SK-N-DZ (cell line): ENCODE measurements at places on chromosomes 16 and 17.

DNA sequence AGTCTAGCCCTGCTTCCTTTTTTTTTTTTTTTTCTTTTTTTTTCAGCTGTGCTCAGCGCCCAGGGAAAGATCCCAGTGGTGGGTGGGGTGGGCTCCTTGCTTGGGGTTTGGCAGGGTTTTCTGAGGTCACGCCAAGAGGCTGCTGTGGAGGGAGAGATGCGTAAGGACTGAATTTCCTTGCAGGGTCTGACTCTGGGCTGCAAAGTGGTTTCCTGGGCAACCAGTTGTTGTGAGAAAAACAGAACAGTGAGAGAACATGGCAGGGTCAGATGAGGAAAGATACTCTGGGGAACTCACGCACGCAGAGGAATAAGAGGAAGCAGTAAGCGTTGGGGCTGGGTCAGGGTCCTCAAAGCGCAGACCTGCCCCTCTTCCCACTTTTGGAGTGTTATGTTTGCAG is 119.5 kb downstream of the IRF8 start:
- DNase-seq = no peak

DNA sequence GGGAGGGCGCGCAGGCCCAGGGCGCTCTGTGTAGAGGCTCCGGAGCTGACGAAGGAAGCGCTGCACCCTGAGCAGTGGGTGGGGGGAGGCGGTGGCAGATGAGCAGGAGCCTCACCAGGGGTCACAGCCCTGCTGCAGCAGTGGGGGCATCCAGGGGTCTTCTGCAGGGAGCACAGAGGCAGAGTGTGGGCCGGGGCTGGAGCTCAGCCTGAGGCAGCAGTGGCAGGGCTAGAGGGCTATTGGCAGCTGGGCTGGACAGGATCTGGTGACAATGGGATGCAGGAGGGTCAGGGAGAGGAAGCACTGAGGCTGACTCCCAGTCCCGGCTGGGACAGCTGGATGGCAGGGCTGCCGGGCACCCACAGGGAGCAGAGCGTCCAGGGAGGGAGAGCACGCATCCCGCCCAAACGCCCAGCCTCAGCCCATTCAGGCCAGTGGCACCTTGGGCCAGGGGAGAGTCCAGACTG is 21.0 kb downstream of the KDM8 start:
- DNase-seq = no peak

DNA sequence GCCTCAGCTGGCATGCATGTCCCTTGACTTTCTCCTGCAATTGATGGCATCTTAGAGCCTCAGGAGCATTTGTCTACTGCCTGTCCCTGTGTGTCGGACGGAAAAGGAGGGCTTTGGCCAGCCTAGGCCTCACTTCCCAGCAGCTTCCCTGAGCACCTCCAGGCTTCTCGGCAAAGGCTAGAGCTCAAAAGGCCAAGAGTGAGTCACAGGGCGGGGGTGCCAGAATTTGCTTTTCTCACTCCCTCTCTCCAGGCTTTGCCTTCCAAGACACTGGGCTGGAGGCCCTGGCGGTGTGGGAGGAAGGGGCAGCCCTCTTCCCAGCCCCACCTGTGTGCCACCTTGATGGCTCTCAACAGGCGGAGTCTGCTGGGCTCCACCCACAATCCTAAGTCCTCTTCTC is 107.3 kb upstream of the MAF start:
- no peak for DNase-seq

GRCh38 chr16:12210258-12210880 is 233.8 kb downstream of the SNX29 start:
- DNase-seq = no peak

DNA sequence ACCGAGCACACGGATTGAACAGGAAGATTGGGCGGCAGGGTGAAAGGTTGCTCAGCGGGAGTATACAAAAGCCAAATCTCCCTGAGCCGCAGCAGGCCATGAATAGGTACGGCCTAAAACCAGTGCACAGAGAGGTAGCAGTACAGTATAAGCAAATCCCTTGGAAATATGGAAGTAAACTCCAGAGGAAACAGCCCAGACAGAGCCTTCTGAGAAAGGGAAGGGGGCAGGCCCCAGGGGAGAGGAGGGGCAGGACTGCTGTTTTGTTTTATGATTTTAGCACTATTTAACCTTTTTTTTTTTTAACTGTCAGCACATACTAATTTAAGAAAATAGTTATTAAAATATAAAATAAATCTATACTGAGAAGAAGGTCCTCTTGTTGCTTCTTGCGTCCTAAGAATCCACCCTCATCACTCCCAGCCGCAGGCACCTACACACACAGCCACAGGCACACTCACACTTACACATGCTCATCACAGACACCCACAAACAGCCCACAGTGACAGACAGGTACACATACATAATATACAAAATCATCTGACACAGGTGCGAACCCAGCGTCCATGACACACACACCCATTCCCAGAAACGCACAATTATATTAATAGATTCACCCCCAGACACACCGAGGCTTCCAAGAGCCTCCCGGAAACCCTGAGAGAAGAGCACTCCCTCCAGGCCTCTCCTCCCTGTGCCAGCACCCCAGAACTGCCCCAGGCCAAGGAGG is 12.8 kb downstream of the PLXDC1 start:
- no peak for DNase-seq

- no peak for DNase-seq
These were observed 29.3 kb downstream of the MARF1 start for GRCh38 chr16:15613676-15614075.

DNA sequence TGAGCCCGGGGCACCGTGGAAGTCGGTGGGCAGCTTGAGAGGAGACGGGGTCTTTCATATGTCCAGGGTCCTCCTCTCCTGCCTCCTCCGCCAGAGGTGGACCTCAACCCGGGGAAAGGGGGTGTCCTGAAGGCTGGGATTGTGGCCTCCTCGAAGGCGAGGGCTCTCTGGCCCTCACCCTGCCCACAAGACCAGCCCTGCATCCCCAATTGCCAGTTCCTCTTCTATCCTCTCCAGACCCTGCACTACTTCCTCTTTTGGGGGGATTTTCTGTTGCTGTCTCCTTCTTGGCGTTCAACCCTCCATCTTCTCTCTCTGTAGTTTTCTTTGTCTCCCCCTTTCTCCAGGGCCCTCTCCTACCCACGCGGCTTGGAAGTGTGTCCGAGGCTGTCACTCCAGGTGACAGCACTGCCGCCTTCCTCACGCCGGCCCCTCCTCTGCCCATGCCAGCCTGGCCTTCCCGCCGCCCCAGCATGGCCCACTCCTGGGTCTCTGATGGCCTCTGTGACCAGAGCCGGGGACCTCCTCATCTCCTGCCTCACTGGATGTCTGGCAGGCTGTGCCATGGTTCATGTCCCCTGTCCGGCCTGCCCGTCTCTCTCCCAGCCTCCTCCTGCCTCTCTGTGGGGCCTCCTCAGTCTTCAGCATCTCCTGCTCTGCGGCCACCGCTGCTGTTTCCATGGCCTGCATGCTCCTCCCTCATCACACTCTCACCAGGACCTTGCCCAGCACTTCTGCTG is 2.4 kb upstream of the ITGAX start:
- DNase-seq = no peak

- no peak for DNase-seq
These were observed 48.2 kb downstream of the KCNJ2 start for GRCh38 chr17:70217571-70217970.

DNA sequence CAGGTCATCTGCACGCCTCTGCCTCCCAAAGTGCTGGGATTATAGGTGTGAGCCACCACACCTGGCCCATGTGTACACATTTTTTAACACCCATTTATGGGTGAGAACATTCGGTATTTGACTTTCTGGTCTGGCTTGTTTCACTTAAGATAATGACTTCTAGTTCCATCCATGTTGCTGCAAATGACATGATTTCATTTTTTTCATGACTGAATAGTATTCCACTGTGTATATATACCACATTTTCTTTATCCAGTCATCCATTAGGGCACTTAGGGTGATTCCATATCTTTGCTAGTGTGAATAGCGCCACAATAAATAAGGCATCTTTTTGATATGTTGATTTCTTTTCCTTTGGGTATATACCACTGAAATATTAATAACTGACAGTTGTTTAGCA is 5.6 kb downstream of the ALOX12B start:
- DNase-seq = no peak

DNA sequence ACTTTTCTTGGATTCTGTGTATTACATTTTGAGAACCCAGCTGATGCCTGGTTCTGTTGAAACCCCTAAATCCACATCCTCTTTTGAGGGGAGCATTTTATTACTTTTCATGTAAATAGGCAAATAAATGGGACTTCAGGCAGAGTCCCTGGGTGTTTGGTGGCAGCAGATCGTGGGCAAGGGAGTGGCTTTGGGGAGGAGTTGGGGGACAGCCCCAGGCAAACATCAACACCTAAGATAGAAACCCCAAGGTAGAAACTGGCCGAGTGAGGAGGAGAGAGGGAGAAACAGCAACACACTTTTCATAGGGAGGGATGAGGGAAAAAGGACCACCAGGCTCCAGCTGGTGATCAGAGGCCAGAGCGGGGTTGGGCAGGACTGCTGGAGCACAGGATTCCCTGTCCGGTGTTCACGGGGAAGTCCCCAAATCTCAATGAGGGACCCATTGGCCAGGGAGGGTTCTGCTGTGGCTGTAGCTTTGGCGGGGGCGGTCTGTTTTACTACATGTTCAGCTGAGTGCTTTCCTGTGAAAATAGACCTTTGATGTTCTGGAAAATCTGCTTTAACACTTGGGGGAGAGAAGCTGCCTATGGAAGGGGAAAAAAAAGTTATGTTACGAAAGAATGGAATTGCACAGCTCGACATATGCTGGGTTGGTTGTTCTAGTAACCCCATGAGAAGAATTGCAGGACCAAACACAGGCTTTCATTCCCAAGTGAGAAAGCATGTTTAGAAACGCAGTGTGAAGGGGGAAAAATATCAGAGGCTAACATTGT is 46.6 kb downstream of the MSI2 start:
- DNase-seq = no peak

- no peak for DNase-seq
These were observed 2274.7 kb downstream of the TP53TG3F start for GRCh38 chr16:35733971-35734702.

DNA sequence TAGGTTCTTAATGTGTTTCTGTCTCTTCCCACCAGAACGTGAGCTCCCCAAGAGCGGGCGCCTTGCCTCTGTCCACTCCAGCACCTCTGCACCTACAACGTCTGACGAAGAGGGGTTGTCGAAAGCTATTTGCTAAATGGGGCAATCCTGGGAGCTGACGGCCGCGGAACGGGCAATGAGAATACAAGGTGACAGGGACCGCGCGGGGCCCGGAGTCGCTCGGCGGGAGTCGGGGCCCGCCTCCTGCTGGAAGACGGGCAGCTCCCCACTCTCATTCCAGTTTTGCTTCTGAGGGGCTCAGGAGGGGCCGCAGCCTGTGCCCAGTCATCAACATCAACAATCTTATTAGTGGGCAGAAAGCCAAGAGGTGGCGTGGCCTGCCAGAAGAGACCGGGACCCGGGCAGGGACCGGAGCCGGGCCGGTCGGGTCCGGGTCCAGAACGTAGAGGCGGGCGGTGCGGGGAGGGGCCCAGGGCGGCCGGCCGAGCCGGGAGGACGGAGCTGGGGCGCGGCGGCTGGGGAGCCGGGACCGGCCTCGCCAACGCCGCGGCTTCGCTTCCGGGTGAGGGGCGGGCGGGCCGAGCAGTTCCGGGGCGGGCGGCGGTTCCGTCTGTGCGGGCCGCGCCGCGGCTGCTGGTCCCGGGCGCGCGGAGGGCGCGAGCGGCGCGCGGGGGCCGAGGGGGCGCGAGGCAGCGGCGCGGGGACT is at the start of gene MOSMO:
Gene MOSMO (plus strand): TSS at position 603 of the 706 bp plus-strand sequence. CDS start 191 bp downstream, outside the sequence.
- peak; percentile 45 for DNase-seq

DNA sequence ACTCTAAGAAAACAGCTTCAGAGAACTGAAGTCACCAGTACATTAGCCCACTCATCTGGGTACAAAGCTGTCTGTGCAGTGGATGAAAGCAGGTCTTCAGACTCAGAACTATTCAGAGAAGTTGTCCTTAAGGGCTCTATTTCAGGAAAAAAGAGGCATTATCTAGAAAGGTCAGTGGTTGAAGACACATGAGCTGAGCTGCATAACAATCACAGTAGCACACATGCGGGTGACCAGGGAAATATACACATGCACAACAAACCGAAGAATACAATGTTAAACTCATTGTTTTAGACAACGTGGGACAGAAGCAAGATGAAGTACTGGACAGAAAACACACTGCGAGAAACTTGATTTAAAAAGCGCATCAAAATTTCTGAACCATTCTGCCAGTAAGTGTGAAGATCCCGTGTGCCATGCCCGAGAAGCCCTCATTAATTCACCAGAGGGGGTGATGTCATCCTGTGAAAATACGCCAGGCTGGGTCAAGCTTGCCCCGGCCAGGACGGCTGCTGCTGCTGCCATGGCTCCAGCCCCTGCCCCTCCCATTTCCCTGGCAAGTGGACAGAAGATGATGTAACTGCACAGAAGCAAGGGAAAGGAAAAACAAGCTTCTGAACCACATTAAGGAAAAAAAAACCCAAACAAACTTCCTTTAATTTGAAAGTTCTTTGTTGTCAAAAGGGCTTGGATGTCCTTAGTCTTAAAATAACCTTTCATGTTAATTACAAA is 10.1 kb downstream of the DYNC1LI2 start:
- no peak for DNase-seq

GRCh38 chr17:80832266-80832676 is 159.4 kb upstream of the CHMP6 start:
- peak; percentile 69 for DNase-seq

DNA sequence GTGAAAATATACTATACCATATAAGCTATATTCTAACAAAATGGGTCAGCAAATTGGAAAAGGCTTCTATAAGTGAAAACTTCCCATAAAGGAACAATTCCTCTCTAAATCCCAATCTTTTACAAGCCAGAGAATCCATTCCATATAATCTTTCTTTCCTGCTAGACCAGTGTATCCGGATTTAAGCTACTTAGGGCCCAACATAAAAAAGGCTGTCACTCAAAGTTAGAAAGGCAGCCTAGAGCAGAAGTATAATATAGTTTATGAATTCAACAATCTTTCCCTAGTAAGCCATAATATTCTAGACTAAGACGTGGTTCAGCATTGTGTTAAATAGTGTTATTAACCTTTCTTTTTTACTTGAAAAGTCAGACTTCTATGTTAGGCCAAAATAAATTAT is 93.0 kb downstream of the SKAP1 start:
- DNase-seq = no peak

GRCh38 chr16:50285406-50286003 is 19.2 kb downstream of the ADCY7 start:
- no peak for DNase-seq

- DNase-seq = no peak
These were observed 119.8 kb downstream of the HIC1 start for GRCh38 chr17:2174468-2175293.

- peak; percentile 71 for DNase-seq
These were observed 621 bp downstream of the CEP95 start for GRCh38 chr17:64507413-64507782.

- DNase-seq = peak; percentile 46
These were observed 12.5 kb upstream of the C1QTNF8 start for GRCh38 chr16:1108299-1109252.

- DNase-seq = no peak
These were observed 9.1 kb upstream of the METTL9 start for GRCh38 chr16:21590287-21590686.

DNA sequence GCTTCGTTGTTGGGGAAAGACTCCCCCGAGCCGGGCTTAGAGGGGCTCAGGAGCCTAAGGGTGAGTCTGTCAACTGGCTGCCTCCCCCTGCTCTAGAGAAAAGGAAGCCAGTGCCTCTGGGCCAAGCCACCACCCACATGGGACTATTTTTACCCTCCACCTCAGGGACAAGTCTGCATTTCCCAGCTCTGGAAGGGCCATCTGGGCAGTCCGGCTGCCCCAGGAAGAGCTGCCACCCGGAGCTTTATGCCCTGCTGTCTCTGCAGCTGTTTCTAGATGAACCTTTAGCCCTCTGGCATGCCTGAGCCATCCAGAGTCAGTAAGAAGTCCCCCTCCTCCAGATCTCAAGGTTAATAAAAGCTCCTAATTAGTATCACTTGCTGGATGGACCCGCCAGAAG is 5.3 kb upstream of the RPRML start:
- DNase-seq = no peak

- no peak for DNase-seq
These were observed 321.0 kb downstream of the CPPED1 start for GRCh38 chr16:12482455-12483220.
